ENCODE measurements at places on chromosomes 7 and 10. TPM values are rescaled to one million over a fixed set of nuclear protein-coding genes. Genes with fewer than 3 reads are reported as not detected.

NODAL gene
- total RNA-seq, result 1.5 TPM

AGAP9 gene
- total RNA-seq, result 7.8 TPM

GARIN1A gene
- total RNA-seq, result 4.3 TPM

JAZF1 gene
- 8.5 TPM for total RNA-seq

CELF2 gene
- total RNA-seq, result 27.5 TPM

GRCh38 chr10:7541137-7542087, 125.4 kb downstream of the ITIH5 start:
- DNase-seq, result no peak

GRCh38 chr7:158414002-158414401, 173.6 kb downstream of the PTPRN2 start:
- DNase-seq, result no peak

- no peak for DNase-seq
Measured at GRCh38 chr10:131310142-131310541, 1.4 kb downstream of the TCERG1L start.

DNA sequence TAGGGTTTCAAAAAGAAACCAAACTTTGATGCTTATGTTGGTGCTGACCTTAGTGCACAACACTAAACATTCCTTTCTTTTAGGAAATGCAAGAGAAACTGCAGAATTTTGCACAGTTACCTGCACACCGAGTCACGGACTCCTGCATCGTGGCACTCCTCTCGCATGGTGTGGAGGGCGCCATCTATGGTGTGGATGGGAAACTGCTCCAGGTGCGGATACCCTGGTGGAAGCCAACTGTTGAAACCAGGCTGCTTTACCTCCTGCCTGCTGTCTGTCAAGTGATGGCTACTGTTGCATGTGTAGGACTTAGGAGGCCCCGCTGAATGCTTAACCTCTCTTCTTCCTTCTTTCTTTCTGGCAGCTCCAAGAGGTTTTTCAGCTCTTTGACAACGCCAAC, 11.7 kb downstream of the CASP2 start:
- peak; percentile 66 for DNase-seq

GRCh38 chr7:157437519-157438061, 100.8 kb downstream of the DNAJB6 start:
- no peak for DNase-seq

DNA sequence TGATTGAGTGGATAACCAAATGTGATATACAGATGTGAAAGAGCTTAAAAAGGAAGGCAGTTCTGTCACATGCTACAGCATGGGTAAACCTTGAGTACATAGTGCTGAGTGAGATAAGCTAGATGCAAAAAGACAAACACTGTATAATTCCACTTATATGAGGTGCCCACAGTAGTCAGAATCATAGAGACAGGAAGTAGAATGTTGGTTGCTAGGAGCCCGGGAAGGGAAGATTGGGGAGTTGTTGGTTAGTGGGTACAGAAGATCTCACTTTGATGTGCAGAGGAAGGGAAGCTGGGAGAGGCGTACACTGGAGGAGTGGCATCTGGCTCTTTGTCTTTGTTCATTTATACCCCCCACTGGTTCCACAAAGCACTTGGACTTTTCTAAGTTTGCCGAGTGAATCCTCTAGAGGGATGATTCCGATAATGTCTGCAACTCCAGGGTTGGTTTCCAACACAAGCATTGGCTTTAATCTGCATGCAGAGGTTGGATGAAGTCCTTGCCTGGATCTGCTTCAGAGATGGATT, 39.5 kb downstream of the TSPAN14 start:
- DNase-seq, result no peak
